Stimulated activated CD4-positive, alpha-beta T cell treated with anti-CD3 and anti-CD28 coated beads, Interleukin-1b, Interleukin-23, amount 100 ng/mL, for 24 hours (primary cell): ENCODE measurements at places on chromosomes 1 and 21.

GRCh38 chr1:33455539-33456501 lies 16.6 kb upstream of the ZSCAN20 start:
- DNase-seq, result no peak

DNA sequence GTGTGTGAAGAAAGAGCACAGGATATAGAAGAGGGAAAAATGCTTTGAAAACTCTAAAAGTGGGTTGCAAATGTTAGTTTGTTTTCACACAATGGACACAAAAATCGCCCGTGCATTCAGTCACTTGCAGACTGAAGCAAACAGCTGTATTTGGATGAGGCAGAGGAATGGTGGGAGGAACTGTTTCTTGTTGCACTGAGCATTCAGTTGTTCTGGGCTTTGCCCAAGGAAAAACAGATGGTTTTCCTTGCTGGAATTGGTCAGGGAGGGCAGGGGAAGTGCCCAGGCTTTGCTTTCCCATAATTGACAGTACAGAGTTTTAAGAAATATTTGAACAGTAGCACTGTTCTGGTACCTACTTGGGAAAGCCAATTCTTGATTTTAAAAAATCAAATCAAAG lies 19.5 kb upstream of the WARS2 start:
- DNase-seq, result no peak

DNA sequence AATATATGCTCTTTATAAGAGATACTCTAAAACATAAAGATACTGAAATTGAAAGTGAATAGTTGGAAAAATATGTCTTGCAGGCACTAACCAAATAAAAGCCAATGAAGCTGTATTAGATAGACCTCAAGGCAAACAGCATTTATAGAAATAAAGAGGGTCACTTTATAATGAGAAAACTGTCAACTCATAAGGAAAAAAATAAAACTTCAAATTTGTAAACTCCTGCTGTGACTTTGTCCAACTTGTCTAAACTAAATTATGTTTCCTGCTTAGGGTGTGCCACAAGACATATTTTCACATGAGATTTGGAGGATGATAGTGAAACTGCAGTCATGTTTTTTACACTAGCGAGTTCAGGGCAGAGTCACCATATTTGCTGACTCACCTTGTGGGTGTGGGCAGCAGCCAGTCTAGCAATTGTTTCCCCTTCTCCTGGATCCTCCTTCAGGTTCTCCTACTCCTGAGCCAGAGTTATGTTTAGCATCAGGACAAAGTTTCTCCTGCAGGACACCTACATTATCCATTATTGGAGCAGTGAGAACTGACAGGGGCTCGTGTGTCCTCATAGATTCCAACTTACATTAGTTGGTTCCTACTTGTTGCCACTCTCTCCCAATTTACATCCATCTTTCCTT lies 43.8 kb downstream of the CD53 start:
- DNase-seq, result no peak

GRCh38 chr1:211742889-211743529 lies 67.6 kb upstream of the NEK2 start:
- no peak for DNase-seq

GRCh38 chr21:42040411-42041180 lies 30.4 kb upstream of the ZBTB21 start:
- DNase-seq, result no peak

DNA sequence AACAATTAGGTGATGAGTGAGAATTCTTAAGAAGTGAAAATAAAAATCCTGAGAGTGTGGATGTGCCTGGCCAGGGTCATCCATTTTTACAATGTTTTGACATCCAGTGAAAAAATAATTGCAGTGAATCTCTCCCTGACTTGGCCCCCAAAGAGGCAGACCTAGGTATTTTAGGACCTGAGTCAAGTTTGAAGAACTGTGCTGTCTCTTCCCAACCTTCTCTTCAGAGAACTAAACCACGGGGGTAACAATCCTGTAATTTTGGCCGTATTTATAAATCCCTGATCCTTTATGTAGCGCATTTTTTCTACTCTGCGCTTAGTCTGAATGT lies 43.3 kb upstream of the PPP2R5A start:
- no peak for DNase-seq

- no peak for DNase-seq
Measured at GRCh38 chr1:13790290-13791030, 90.5 kb downstream of the PRDM2 start.

DNA sequence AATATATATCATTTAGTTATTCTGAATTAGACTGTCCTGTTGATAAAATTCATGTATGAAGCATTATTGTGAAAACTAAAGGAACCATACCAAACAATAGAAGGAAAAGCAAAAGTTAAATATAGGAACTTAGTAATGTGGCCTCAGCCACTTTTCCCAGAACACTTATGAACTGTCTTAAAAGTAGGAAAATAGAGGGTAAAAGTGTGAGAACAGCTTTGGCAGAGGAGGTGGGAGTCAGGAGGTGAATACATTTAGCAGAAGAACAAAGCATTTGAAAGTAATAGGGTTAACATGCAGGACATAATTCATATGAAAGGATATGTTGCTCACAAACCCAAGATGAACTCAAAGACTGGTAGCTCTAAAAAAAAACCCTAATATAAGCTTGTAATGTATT lies 121.9 kb downstream of the KCNT2 start:
- no peak for DNase-seq

- no peak for DNase-seq
Measured at GRCh38 chr1:234928642-234929041, 200.0 kb downstream of the TOMM20 start.

DNA sequence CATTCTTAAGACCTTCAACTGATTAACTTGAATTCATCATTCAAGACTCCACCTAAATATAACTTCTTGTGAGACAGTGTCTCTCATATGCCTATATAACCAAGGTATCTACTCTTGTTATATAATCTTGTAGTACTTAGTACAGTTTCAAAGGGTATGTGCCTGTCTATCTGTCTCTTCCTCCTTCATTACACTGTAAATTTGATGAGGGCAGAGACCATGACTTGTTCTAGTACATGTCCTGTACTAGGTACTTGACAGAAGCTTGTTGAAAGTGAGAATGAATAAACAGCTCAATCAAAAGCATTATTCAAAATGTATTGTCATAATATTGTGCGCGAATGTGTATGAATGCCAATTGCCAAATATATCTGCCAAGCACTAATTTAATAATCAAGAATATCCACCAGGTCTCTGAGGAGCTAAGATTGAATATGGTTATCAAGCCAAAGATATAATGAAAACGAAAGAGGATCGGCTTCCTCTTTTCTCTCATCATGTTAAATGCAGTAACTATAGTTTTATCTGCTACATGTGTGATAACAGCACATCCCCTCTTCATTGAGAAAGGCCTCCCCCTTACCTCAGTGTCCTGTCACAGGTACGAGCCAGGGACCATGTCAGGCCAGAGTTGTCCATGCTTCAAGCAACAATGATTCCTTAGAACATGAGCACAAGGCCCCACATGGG lies 117.3 kb downstream of the UCHL5 start:
- no peak for DNase-seq

GRCh38 chr1:246897302-246897701 lies 34.4 kb downstream of the AHCTF1 start:
- no peak for DNase-seq

GRCh38 chr1:31410871-31411270 lies 2.1 kb upstream of the SERINC2 start:
- DNase-seq, result no peak

DNA sequence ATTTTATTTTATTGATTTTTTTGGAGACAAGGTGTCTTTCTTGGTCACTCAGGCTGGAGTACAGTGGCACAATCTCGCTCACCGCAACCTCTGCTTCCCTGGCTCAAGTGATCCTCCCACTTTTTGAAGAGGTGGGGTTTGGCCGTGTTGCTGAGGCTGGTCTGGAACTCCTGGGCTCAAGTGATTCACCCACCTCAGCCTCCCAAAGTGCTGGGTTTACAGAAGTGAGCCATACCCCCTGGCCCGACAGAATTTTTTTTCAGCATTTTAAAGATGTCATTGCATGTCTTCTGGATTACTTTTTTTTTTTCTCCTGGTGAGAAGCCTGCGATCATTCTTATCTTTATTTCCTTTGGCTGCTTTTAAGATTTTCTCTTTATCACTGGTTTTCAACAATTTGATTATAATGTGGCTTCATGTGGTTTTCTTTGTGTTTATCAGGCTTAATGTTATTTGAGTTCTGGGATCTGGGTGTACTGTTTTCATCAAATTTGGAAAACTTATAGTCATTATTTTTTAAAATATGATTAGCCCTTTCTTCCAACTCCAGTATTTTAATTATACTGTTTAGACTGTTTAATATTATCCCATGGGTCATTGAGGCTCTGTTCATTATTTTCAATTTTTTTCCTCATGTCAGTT lies 23.1 kb upstream of the PTBP2 start:
- no peak for DNase-seq

- DNase-seq, result no peak
Measured at GRCh38 chr1:232538224-232538942, 91.5 kb downstream of the SIPA1L2 start.

DNA sequence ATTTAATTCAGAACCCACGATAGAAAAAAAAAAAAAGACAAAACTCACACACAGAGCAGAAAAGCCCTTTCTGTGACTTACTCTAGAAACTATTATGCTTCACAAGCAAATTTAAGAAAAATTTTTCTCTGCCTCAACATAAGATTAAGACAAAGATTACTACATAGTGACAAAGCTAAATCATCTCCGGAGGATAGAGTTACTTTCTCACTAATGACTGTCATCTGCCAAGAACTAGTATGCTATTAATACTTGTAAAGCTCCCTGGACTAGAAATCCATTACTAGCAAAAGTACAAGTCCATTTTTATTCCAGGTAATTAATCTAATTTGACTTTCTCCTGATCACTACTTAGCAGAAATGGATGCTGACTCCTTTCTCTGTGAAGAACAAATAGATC lies 25.9 kb downstream of the GREM2 start:
- DNase-seq, result no peak

- DNase-seq, result no peak
Measured at GRCh38 chr1:176888471-176889032, 276.0 kb downstream of the ASTN1 start.
